CD4-positive, alpha-beta T cell (primary cell): ENCODE measurements at places on chromosomes 7 and 10. TPM values are rescaled to one million over a fixed set of nuclear protein-coding genes. Genes with fewer than 3 reads are reported as not detected.

- H3K27me3 ChIP-seq = no peaks in the 10 kb centered on the region
- H3K36me3 ChIP-seq = no peaks in the 10 kb centered on the region
- no peak overlapping the region for H3K27ac ChIP-seq
- no peak for DNase-seq
- no peak overlapping the region for H3K4me3 ChIP-seq
Measured at GRCh38 chr7:152969335-152969734, 209.8 kb downstream of the ACTR3B start.

GRCh38 chr7:22137026-22137425 lies 191.3 kb upstream of the CDCA7L start:
- H3K27me3 ChIP-seq = no peaks in the 10 kb centered on the region
- H3K4me1 ChIP-seq = no peaks in the 10 kb centered on the region
- H3K4me3 ChIP-seq = no peak overlapping the region
- H3K36me3 ChIP-seq = no peaks in the 10 kb centered on the region

- H3K27ac ChIP-seq = no peak overlapping the region
- H3K4me3 ChIP-seq = no peak overlapping the region
- H3K4me1 ChIP-seq = no peaks in the 10 kb centered on the region
- H3K36me3 ChIP-seq = no peaks in the 10 kb centered on the region
Measured at GRCh38 chr7:51175992-51176388, 140.6 kb downstream of the COBL start.

- no peak overlapping the region for H3K4me3 ChIP-seq
- H3K27me3 ChIP-seq = no peaks in the 10 kb centered on the region
- peaks cover 17% of the 10 kb centered on the region for H3K36me3 ChIP-seq
- H3K27ac ChIP-seq = no peak overlapping the region
Measured at GRCh38 chr7:112897839-112898431, 107.7 kb upstream of the TMEM168 start.

- H3K27me3 ChIP-seq = peaks cover 15% of the 10 kb centered on the region
- H3K4me3 ChIP-seq = no peak overlapping the region
- no peak overlapping the region for H3K27ac ChIP-seq
- DNase-seq = no peak
- no peaks in the 10 kb centered on the region for H3K4me1 ChIP-seq
Measured at GRCh38 chr10:114391599-114391998, 12.7 kb downstream of the AFAP1L2 start.

DNA sequence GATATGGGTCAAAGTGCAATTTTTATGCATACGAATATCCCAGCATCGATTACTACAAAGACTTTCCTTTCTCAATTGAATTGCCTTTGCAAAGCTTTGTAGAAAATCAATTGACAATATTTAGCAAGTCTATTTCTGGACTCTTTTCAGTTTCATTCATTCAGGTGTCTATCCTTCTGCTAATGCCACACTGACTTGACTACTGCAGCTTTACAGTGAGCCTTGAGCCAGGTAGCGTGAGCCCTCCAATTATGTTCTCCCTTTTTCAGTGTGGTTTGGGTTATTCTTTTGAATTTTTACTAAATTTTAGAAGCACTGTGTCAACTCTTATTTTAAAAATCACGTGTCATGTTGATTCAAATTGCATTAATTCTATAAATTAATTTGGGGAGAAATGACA lies 19.5 kb upstream of the AKR1E2 start:
- no peak overlapping the region for H3K4me3 ChIP-seq
- no peak for DNase-seq
- no peaks in the 10 kb centered on the region for H3K27me3 ChIP-seq
- H3K36me3 ChIP-seq = no peaks in the 10 kb centered on the region
- no peaks in the 10 kb centered on the region for H3K4me1 ChIP-seq
- no peak overlapping the region for H3K27ac ChIP-seq

- H3K4me3 ChIP-seq = no peak overlapping the region
- peaks cover 21% of the 10 kb centered on the region for H3K4me1 ChIP-seq
- no peak for DNase-seq
- no peaks in the 10 kb centered on the region for H3K36me3 ChIP-seq
- no peaks in the 10 kb centered on the region for H3K27me3 ChIP-seq
Measured at GRCh38 chr7:101885597-101885955, 68.2 kb downstream of the CUX1 start.

- no peaks in the 10 kb centered on the region for H3K27me3 ChIP-seq
- DNase-seq = no peak
- no peak overlapping the region for H3K4me3 ChIP-seq
- no peaks in the 10 kb centered on the region for H3K36me3 ChIP-seq
Measured at GRCh38 chr10:10658172-10658785, 359.4 kb upstream of the CELF2 start.

GRCh38 chr7:116576350-116577319 lies 51.8 kb downstream of the CAV1 start:
- no peak for DNase-seq
- H3K27ac ChIP-seq = no peak overlapping the region
- no peaks in the 10 kb centered on the region for H3K36me3 ChIP-seq
- H3K27me3 ChIP-seq = peaks cover 5% of the 10 kb centered on the region
- no peaks in the 10 kb centered on the region for H3K4me1 ChIP-seq

AGFG2 gene
- 9.9 TPM for total RNA-seq

CPN1 gene
- not detected for total RNA-seq

GPNMB gene
- not detected for total RNA-seq

FOXI2 gene
- total RNA-seq = not detected

MPP7 gene
- total RNA-seq = 30.4 TPM

LDB3 gene
- total RNA-seq = 0.08 TPM
